ENCODE measurements at places on chromosomes 1 and 21. TPM values are rescaled to one million over a fixed set of nuclear protein-coding genes. Genes with fewer than 3 reads are reported as not detected.

Gene PTGS2
- not detected for total RNA-seq

Gene PHGDH
- total RNA-seq = 57.5 TPM

Gene NOTCH2NLA
- 75.4 TPM for total RNA-seq

Gene LENEP
- total RNA-seq = 1.8 TPM

Gene UTS2
- 5.9 TPM for total RNA-seq

Gene GBP5
- total RNA-seq = 22.8 TPM

GRCh38 chr1:220767312-220768125 is 19.2 kb upstream of the MTARC1 start:
- H3K27ac ChIP-seq = no peak overlapping the region
- H3K4me1 ChIP-seq = peaks cover 34% of the 10 kb centered on the region
- H3K27me3 ChIP-seq = no peaks in the 10 kb centered on the region
- no peaks in the 10 kb centered on the region for H3K36me3 ChIP-seq

DNA sequence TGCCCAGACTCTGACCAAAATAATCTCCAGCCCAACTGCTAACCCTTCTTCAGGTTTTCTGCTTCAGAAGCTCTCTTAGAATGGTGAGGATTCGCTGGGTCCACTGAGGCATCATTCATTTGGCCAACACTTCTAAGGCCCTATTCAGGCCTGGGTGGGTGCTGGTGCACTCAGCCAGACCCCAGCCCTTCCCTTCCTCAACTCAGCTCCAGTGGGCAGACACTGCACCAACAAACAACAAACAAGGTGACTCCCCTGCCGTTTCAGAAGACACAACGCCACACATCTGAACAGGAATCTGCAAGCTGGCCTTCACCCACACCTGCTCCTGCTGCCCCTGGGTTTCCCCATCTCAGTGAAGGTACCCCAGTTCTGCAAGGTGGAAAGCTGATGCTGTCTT is 6.0 kb downstream of the HEYL start:
- no peaks in the 10 kb centered on the region for H3K4me1 ChIP-seq
- no peaks in the 10 kb centered on the region for H3K36me3 ChIP-seq
- H3K27ac ChIP-seq = no peak overlapping the region
- H3K4me3 ChIP-seq = no peak overlapping the region
- no peak for DNase-seq
- H3K27me3 ChIP-seq = peaks cover 25% of the 10 kb centered on the region

GRCh38 chr1:53639251-53639763 is 99.7 kb downstream of the GLIS1 start:
- no peak overlapping the region for H3K4me3 ChIP-seq
- no peaks in the 10 kb centered on the region for H3K4me1 ChIP-seq
- no peak for DNase-seq
- H3K36me3 ChIP-seq = no peaks in the 10 kb centered on the region
- no peak overlapping the region for H3K27ac ChIP-seq

DNA sequence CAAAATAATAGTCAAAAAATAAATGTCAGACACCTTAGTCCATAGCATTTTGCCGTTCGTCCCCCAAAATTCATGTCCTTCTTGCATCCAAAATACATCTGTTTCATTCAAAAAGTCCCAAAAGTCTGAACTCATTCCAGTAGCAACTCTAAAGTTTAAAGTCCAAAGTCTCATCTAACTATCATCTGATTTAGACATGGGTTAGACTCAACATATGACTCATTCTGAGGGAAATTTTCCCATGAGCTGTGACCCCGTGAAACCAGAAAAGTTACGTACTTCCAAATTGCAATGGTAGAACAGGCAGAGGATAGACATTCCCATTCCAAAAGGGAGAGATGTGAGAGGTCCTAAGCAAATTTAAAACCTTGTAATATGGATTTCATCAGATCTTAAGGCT is 48.6 kb upstream of the CACHD1 start:
- no peaks in the 10 kb centered on the region for H3K36me3 ChIP-seq
- H3K27me3 ChIP-seq = peaks cover 3% of the 10 kb centered on the region
- H3K27ac ChIP-seq = no peak overlapping the region
- DNase-seq = no peak
- no peaks in the 10 kb centered on the region for H3K4me1 ChIP-seq

- DNase-seq = no peak
- no peak overlapping the region for H3K27ac ChIP-seq
- H3K27me3 ChIP-seq = peaks cover 2% of the 10 kb centered on the region
- no peaks in the 10 kb centered on the region for H3K36me3 ChIP-seq
- H3K4me1 ChIP-seq = no peaks in the 10 kb centered on the region
- no peak overlapping the region for H3K4me3 ChIP-seq
Measured at GRCh38 chr1:10726355-10726754, 70.1 kb downstream of the CASZ1 start.

DNA sequence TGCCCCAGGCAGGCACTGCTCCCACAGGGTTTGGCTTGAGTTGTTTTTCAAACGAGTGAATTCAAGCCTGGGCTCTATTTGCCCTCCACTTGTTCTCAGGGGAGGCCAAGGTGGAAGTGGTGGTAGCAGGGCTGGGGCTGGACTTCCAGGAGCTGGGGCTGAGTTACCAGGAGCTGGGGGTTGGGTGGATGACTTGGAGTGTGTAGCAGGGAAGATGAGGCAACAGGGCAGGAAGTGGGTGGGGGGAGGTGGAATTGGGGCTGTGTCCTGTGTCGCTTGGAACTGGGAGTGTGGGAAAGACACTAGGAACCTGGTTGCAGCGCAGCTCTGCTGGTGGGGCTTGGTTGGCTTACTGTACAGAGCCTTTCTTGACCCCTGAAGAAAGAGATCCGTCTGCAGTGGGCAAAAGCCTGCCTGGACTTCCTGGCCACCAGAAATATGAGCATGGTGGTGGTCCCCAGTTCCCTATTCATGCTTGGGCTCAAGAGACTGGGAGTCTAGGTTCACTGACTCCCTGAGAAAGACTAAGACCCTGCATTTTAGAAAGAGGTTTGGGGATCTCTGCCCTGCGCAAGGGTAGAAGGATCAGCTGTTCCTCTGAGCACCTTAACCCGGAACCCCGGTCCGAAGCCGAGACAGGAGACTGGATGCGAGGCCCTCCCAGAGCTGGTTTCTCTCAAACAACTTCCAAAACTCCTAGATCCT is 3.1 kb downstream of the TFAP2E start:
- peak overlapping the region; percentile 81 for H3K4me3 ChIP-seq
- no peaks in the 10 kb centered on the region for H3K36me3 ChIP-seq
- peaks cover 17% of the 10 kb centered on the region for H3K27me3 ChIP-seq
- peaks cover 27% of the 10 kb centered on the region for H3K4me1 ChIP-seq
- H3K27ac ChIP-seq = peak overlapping the region; percentile 71

DNA sequence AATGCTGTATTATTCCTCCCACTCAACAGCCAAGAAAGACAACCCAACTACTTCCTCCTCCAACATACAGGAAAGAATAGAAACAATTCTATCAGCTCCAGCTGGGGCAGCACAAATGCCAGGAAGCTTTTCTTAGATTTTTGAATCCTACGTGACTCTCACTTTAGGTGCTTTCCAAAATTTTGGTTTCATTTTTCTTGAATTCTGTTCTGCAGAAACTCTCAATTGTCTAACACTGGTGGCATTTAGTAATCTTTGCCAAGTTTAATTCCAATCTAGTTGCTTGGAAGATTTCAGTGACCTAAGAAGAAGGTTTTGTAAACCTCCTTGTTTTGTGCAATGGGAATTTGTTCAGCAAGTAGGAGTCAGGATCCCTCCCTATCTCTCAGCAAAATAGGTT is 37.1 kb upstream of the DOCK7 start:
- H3K4me1 ChIP-seq = peaks cover 12% of the 10 kb centered on the region
- H3K36me3 ChIP-seq = no peaks in the 10 kb centered on the region
- H3K27ac ChIP-seq = no peak overlapping the region
- DNase-seq = no peak
- H3K4me3 ChIP-seq = no peak overlapping the region

DNA sequence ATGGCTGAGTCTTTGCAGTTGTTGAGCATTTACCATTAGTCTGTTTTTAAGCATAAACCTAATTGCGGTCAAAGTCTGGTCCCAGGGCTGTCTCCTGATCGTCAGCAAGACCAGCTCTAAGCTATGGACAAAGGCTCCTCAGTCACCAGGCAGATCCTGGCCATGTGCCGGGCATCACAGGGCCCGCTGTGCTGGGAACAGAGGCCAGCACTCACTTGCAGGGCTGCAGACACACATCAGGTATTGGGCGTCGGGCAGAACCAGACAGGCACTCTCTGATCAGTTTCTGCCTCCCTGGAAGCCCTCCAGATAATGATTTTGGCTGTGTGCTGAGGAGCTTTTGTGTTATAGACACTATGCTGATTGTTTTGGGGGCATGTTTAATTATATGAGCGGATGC is 26.6 kb downstream of the TMEM51 start:
- no peaks in the 10 kb centered on the region for H3K4me1 ChIP-seq
- H3K27me3 ChIP-seq = peaks cover 18% of the 10 kb centered on the region
- no peak overlapping the region for H3K4me3 ChIP-seq
- H3K36me3 ChIP-seq = no peaks in the 10 kb centered on the region

- no peak for DNase-seq
- no peaks in the 10 kb centered on the region for H3K27me3 ChIP-seq
- peaks cover 84% of the 10 kb centered on the region for H3K4me1 ChIP-seq
- peak overlapping the region; percentile 96 for H3K4me3 ChIP-seq
- peak overlapping the region; percentile 96 for H3K27ac ChIP-seq
Measured at GRCh38 chr1:206558794-206559671, 51.7 kb downstream of the RASSF5 start.

DNA sequence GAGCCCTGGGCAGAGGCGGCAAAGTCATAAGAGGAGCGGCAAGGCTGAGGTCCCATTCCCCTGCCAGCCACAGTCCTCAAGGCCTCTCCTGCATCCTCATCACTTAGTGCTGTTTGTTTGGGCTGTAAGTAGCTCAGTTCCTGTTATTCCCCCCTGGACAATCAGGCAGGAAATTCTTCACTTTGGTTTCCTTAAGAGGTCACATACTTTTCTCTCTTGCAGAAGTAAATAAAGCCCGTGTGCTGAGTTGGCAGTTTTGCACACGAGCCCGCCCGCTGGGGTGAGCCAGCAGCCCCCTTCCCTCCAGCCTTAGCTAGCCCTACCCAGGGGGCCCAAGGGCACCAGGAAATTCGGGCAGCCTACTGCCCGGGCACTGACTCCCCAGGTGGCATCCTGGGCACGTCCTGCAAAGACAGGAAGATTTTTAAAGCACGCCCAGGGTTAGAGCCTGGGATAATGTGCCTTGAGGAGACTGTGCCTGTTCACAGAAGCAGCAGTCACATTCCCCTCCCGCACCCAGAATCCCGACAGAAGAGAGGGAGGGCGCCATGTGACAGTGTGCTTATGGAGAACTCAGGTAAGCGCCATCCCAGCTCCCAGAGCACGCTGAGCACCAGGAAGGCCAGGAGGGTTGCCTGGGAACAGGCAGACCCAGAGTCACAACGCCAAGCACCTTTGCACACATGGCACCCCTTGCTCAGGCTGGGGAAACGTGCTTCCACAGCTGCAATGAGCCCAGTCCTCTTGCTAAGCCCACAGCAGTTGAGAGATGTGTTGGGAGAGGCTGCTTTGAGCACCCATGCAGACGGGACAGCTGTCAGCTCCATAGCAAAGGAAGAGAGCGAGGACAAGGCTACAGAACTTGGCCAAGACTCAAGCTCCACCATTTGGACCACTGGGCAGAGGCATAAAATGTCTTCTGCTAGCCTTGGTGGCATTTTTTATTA is 144.5 kb upstream of the TMEM51 start:
- no peak overlapping the region for H3K4me3 ChIP-seq
- no peaks in the 10 kb centered on the region for H3K4me1 ChIP-seq
- no peak overlapping the region for H3K27ac ChIP-seq

DNA sequence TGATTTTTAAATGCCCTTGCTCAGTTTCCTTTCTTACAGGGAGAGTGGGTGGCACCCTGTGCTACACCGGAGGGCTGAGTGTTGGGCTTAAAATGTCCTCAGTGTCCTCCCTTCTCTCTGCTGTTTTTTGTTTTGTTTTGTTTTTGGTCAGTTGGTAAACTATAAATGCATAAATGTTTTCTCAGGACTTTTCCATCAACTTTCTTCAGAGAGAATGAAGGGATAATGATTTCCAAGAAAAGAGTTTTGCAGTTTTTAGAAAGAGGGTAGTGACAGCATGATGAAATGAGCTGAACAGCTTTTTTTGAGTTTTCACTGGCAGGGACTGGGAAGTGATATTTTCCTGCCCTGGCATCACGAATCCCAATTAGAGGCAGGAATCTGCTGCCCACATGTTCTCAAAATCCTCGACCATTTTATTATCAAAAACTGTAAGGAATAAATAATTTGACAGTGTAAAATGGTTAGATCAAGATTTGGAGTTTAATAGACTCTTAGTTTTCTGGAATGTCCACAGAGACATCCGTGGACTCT is 15.2 kb downstream of the LAMC1 start:
- no peak overlapping the region for H3K27ac ChIP-seq
- peaks cover 4% of the 10 kb centered on the region for H3K36me3 ChIP-seq
- no peaks in the 10 kb centered on the region for H3K27me3 ChIP-seq
- peaks cover 36% of the 10 kb centered on the region for H3K4me1 ChIP-seq
- H3K4me3 ChIP-seq = no peak overlapping the region

- H3K4me3 ChIP-seq = no peak overlapping the region
- no peak overlapping the region for H3K27ac ChIP-seq
- no peaks in the 10 kb centered on the region for H3K36me3 ChIP-seq
- no peak for DNase-seq
Measured at GRCh38 chr1:196180847-196181593, 427.2 kb downstream of the KCNT2 start.

GRCh38 chr1:44776730-44777068 is 1.4 kb downstream of the RPS8 start:
- peak overlapping the region; percentile 99 for H3K27ac ChIP-seq
- peaks cover 64% of the 10 kb centered on the region for H3K36me3 ChIP-seq
- H3K4me1 ChIP-seq = peaks cover 43% of the 10 kb centered on the region
- H3K4me3 ChIP-seq = peak overlapping the region; percentile 98

- peaks cover 2% of the 10 kb centered on the region for H3K27me3 ChIP-seq
- no peak overlapping the region for H3K27ac ChIP-seq
- no peak overlapping the region for H3K4me3 ChIP-seq
- DNase-seq = peak; percentile 3
- no peaks in the 10 kb centered on the region for H3K36me3 ChIP-seq
Measured at GRCh38 chr1:11518791-11519628, 40.1 kb downstream of the DISP3 start.

DNA sequence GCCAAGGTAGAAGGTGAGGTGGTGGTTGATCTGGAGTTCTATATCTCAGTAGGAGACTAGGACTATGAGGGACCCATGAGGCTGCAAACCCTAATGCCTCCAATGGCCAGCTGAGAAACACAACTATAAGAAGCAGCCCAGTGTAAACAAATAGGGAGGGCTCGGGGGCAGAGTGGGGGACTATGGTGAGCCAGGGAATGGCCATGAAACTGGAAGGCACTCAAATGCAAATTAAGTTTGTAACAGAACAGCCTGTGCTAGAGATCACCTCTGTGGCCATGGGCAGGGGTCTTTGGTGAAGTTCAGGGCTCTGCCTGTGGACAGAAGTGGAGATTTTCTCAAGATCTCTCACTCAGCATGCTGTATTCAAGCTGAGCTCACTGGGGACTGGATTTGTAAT is 187.1 kb downstream of the GRIK3 start:
- H3K27me3 ChIP-seq = peaks cover 7% of the 10 kb centered on the region
- H3K4me3 ChIP-seq = no peak overlapping the region
- no peaks in the 10 kb centered on the region for H3K4me1 ChIP-seq
- no peaks in the 10 kb centered on the region for H3K36me3 ChIP-seq
- no peak for DNase-seq
- no peak overlapping the region for H3K27ac ChIP-seq

- DNase-seq = no peak
- H3K27me3 ChIP-seq = no peaks in the 10 kb centered on the region
- peaks cover 3% of the 10 kb centered on the region for H3K36me3 ChIP-seq
- peak overlapping the region; percentile 1 for H3K4me3 ChIP-seq
Measured at GRCh38 chr1:87045761-87046304, 131.4 kb downstream of the HS2ST1 start.

All from activated B cell treated with CpG ODN at 0.5 μM for 24 hours (primary cell).